EL (cell line): ENCODE measurements at places on chromosomes 7 and 10.

DNA sequence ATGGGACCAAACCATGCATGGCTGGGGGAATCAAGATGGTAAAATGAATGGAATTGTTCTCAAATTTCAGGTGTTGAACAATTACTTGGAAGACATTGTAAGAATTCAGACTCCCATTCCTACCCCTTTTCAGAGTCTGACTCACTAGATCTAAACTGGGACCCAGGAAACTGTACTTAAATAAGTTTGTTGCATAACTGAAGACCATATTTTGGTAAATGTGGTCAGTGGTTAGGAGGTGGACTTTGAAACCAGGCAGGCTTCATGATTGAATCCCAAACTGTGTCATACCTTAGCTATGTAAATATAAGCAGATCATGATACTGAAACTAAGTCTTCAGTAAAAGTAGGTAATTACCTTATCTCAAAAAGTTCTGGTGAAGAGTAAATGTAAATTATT, 41.7 kb downstream of the ZWINT start:
- no peak for DNase-seq

- no peak for DNase-seq
Observed at GRCh38 chr10:100826983-100827818, 81.8 kb downstream of the PAX2 start.

GRCh38 chr10:122056431-122057094, 67.6 kb downstream of the TACC2 start:
- no peak for DNase-seq

- DNase-seq: no peak
Observed at GRCh38 chr7:51303142-51303525, 13.5 kb downstream of the COBL start.

DNA sequence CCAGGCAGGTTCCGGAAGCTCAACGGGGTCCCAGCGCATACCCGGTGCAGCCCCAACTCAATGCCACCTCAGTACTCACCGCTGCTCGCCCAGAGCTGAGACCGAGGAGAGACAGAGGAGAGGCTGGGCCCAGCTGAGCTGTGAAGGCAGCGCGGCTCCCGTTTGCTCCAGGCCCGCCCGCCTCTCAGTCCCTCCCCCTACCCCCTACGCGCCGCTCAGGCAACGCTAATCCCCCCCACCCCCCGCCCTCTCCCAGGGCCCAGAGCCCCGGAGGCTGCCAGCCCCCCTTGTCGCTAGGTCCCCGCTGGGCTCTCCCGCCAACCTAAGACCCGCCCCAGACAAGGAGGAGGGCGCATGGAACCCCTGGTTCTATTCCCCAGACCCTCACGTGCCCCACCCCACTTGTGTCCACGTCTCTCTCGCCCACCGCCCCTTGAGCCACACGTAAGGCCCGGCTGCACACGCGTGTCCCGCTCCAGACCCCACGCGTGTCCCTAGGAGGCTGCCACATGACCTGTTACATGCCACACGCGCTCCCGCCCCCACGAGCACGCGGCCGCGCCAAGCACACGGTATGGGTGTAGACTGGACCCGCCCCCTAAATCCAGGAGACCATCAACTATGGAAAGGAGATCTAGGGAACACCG, at the start of gene PSD:
Gene PSD (minus strand): TSS at position 164 of the 647 bp plus-strand sequence. CDS start 1,747 bp downstream, outside the sequence.
- no peak for DNase-seq

GRCh38 chr7:80175744-80176143, 41.1 kb downstream of the GNAI1 start:
- DNase-seq: no peak

GRCh38 chr7:51824050-51824449, 507.4 kb upstream of the COBL start:
- DNase-seq: no peak

GRCh38 chr10:77685432-77685831, 47.8 kb upstream of the KCNMA1 start:
- DNase-seq: no peak

DNA sequence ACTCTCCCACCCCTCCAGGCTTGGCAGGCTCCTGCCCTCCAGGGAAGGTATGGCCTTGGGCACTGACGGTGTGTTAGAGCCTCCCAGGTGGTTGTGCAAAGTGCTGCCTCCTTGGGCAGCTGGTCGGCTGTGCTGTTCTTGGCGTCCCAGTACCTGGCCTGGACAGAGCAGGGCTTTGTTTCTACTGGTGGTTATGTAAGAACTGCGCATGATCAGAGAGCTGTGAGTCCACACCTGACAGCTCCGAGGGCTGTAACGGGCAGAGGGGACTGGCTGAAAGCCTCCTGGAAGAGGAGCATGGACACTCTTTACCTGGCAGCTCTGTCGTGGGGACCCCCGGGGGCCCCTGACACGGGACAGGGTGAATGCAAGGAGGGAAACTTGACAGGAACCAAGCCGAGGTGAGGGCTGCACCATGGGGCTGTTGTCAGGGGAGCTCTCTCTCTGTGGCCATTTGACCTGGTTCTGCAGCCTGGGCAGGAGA, 3.1 kb upstream of the SFRP5 start:
- no peak for DNase-seq

DNA sequence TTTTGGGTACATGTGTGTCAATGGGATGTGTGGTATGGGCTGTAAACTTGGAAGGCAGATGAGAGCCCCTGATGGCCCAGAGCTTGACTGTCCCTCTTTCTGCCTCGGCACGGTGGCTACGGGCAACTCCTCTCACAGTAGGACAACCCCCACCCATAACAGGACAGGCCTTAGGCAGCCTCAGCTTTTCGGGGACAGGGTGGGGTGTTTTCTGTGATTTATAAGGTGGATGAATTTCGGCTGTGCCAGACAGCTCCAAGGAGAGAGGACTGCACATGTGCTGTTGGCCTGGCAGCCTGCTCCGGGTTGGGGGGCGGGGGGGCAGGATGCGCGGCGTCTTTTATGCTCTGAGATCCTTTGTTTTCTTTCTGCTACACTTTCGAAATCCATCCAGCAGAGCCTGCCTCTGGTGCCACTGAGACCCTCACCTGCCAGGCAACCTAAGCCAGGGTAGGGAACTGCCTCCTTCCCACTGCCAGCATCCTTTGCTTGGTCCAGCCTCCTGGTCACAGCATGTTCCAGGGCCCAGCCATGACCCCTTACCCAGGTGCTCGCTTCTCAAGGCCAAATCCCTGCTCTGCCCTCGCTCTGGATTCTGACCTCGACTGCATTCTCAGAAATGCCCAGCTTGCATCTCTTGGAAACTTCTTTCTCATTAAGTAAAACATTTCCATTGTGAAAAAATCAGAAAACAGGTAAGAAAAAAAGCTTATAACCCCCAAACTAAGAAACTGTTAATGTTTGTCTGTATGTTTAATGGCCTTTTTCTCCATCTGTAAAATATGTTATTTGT, 15.4 kb upstream of the BTBD16 start:
- no peak for DNase-seq

- DNase-seq: peak; percentile 92
Observed at GRCh38 chr10:28137907-28138880, 139.3 kb upstream of the ODAD2 start.

GRCh38 chr7:50591098-50591479, 25.9 kb upstream of the DDC start:
- no peak for DNase-seq

DNA sequence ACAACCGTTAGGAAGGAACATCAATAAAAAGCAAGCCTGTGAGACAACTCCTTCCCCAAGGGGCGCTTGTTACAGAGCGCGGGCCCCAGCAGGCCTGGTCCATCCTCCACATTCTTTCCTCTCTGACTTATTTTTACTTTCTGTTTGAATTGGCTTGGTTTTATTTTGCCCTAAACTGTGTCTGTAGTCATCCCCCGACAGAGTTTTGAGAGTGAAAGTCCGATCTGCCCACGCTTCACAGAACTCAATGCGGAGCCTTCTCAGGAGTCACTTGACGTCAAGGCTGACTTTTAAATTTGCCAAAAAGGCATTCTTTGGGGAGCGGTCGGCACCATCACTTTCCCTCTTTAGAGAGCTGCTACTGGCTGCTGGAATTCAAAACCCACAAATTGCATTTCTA, 150.1 kb upstream of the KLF6 start:
- DNase-seq: peak; percentile 77

DNA sequence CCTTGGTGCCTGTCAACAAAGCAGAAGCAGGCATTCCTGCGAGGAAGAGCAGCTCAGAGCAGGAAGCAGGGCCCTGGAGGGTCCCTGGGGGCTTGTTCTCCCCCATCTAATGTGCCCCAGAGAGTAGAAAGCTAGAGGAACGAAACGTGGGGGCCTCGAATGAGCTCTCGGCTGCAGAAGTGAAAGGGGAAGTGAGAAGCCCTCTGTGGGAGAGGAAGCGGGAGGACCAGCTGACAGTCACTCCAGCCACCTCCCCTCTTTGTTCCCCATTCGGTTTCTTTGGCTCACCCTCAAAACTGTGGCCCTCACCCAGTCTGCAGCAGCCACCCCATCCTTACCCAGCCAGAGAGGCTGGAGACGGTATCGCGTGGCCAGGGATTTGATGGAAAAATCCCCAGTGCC, 25.0 kb downstream of the C10orf105 start:
- no peak for DNase-seq

GRCh38 chr10:96683065-96683464, 37.2 kb downstream of the PIK3AP1 start:
- peak; percentile 89 for DNase-seq

DNA sequence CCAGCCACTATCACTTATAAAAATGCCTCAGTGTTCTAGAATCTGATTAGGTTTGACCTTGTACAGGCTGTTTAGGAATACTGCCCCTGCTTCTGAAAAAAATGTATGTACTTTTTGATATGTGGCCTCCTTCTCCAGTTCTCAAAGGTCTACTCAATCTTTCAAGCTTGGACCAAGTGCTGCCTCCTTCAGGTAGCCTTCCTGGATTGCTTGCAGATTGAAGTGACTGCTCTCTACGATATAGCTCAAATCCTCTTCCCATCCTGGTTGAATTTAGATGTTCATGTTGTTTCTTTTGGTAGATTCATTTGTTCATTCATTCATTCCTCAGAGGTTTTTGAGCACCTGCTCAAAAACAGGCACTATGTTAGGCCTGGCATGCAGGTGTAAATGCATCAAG, 77.2 kb upstream of the NPTX2 start:
- no peak for DNase-seq

- DNase-seq: no peak
Observed at GRCh38 chr7:1642291-1642731, 27.8 kb upstream of the ELFN1 start.

DNA sequence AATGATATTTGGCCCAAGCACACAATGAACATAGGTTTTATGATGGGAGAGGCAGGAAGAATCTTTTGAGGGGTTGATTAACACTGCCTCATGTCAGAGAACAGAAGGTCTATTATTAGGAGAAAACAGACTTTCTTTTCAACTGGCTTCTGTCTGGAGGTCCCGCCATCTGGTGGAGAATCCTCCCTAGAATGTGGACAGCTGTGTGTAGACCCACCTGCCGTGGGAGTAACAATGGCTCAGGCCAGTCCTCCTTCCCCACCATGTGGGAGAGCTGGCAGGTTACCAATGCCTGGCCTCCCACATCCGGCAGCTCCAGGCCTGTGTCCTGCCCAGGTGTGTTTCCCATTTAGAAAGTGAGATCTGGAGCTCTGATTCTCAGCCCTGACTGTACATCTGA, 70.4 kb upstream of the AOAH start:
- no peak for DNase-seq

DNA sequence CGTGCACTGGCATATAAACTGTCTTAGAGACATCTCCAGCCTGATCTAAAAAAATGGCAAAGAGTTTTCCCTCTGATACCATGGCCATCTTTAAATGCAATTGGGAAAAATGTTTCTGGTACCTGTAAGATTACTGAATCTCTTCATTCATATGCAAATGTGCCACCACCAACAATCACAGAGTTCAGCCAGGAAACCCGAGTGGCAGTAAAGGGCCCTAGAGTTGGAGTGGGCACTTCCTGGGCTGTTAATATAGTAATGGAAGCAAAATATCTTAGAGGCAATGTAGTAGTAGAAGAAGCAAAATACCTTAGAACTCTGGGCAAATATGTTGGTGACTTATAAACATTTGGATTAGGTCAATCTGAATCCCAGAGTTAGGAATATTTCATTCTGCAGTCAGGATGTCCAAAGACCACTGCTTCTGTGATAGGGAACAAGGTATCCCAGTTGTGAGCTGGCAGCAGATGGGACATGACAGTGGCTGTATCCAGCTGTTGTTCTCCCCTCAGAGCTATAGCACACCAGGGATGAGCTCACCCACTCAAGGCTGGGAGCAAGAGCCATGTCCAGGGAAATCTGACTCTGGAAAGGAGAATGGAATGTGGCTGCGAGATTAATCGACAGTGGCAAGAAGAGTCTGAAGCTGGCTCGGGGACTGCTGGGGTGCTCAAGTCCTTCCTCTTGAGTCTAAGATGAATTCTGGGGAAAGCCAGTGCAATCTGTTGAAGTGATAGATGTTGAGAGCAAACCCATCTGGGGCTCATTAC, 332.1 kb downstream of the PHTF2 start:
- DNase-seq: peak; percentile 28

GRCh38 chr10:16545116-16545736, 23.5 kb upstream of the C1QL3 start:
- peak; percentile 26 for DNase-seq

DNA sequence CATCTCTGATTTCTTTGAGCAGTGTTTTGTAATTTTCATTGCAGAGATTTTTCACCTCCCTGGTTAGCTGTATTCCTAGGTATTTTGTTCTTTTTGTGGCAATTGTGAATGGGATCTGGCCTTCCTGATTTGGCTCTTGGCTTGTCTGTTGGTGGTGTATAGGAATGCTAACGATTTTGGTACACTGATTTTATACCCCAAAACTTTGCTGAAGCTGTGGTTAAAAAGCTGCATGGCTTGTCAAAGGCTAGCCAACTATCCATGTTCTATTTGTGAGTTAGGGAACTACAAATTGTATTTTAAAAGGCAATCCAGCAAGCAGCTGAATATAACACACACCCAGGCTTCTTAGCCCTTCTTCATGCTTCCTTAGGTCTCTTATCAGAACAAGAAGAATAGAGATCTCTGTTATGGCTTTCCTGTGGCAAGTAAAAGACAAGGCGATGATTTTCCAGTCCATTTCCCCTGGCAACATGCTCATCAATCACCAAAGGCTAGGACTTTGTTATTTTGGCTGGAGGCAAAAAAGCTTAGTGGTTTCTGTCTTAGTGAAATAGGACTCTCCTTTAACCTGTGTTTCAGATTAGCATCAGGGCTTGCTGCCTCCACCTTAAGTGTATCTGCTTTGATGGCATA, 77.5 kb downstream of the CDK6 start:
- DNase-seq: no peak

- DNase-seq: no peak
Observed at GRCh38 chr7:155532792-155533119, 13.6 kb downstream of the CNPY1 start.

- peak; percentile 54 for DNase-seq
Observed at GRCh38 chr7:17680943-17681351, 259.3 kb downstream of the SNX13 start.

- DNase-seq: no peak
Observed at GRCh38 chr10:131644289-131644688, 256.5 kb upstream of the PPP2R2D start.

- DNase-seq: peak; percentile 68
Observed at GRCh38 chr10:28280652-28281051, 22.2 kb downstream of the MPP7 start.

GRCh38 chr10:114327537-114328440, 76.5 kb downstream of the AFAP1L2 start:
- DNase-seq: no peak

DNA sequence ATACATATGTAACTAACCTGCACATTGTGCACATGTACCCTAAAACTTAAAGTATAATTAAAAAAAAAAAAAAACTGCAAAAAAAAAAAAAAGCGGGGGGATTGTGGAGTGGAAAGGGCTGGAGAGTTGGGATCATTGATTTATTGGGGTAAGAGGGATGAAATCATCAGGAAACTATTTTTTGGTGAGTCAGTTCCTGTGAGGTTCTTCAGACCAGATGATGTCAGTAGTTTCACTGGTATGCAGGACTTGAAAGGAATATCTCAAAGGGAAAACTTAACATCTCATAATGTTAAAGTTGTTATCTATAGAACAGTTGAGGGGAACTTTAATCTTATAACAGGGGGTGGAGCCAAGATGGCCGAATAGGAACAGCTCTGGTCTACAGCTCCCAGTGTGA, 32.6 kb upstream of the TECTB start:
- peak; percentile 85 for DNase-seq
